ENCODE measurements at places on chromosomes 2 and 18.

- DNase-seq, result no peak
These were observed 3.6 kb upstream of the ONECUT2 start for GRCh38 chr18:57431467-57432080.

- no peak for DNase-seq
These were observed 7.5 kb upstream of the IMP4 start for GRCh38 chr2:130335226-130335625.

- DNase-seq, result no peak
These were observed 84.1 kb upstream of the ACKR3 start for GRCh38 chr2:236485519-236485918.

DNA sequence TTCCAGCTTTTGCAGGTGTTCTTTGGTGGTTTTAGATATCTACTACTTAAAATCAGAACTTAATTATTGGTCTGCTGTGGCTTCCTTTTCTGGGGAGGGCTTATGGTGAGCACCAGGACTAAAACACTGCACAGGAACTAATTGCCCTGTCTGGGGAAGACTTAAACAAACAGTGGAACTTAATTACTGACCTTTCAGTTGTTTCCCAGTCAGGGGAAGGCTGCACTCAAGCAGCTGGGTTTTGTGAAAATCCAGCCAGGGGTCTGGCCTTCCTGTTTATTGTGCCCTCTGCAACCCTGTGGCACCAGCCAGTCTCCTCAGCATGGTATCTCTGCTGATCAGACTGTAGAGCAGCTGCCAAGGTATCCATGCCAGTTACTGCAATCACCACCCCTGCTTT is 398.2 kb downstream of the ADCYAP1 start:
- DNase-seq, result no peak

GRCh38 chr2:8281950-8282857 is 399.7 kb upstream of the ID2 start:
- no peak for DNase-seq

GRCh38 chr2:31296641-31297287 is 62.8 kb downstream of the EHD3 start:
- DNase-seq, result no peak

DNA sequence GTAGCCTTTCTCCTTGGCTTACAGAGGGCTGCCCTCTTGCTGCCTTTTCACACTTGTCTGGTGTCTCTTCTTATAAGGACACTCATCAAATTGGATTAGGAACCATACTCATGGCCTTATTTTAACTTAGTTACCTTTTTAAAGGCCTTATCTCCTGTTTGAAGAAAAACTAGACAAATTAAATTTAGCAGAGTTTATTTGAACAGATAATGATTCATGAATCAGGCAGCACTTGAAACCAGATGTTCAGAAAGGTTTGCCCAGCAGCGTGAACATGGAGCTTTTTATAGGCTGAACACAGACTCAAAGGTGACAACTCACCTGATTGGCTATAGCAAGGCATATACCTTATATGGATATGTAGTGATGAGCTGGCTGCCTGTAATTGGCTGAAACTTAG is 238.0 kb downstream of the GULP1 start:
- DNase-seq, result no peak

GRCh38 chr18:44128365-44128764 is 552.3 kb upstream of the SETBP1 start:
- peak; percentile 35 for DNase-seq

- peak; percentile 83 for DNase-seq
These were observed 95.6 kb downstream of the LAMA3 start for GRCh38 chr18:23784832-23785245.

DNA sequence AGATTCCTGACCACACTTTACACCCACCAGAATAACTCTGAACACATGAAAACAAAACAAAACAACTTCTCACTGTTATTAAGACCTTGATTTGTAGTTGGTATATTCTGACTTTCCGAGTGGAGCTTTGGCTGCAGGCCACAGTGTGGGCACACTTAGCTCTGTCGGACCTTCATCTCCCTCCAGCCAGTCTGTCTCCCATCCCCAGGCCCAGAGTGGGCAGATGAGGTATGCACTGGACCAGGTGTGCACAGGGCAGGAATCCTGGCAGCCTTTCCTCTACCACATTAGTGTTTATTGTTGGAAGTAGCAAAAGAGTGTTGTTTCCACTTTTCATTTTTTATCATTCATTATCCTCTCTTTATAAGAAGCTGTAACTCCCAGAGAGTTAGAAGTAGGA is 219.5 kb upstream of the TPO start:
- DNase-seq, result no peak

GRCh38 chr18:35060122-35060815 is 19.1 kb downstream of the MAPRE2 start:
- DNase-seq, result no peak

- no peak for DNase-seq
These were observed 45.6 kb downstream of the ZNF519 start for GRCh38 chr18:14086458-14087231.

GRCh38 chr2:235854276-235854675 is 313.9 kb downstream of the GBX2 start:
- DNase-seq, result no peak

DNA sequence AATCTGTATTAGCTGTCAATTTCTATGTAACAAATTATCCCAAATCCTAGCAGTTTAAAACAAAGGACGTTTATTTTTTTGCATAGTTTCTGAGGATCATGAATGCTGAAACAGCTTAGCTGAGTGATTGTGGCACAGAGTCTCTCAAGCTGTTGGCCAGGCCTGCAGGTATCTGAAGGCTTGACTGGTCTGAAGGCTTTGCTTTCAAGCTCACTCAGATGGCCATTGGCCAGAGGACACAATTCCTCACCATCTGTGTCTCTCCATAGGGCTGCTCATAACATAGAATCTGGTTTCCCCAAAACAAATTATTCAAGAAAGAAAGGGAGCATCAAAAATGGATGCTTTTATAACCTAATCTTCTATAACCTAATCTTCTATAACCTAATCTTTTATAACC is 33.7 kb downstream of the UNC80 start:
- DNase-seq, result no peak

DNA sequence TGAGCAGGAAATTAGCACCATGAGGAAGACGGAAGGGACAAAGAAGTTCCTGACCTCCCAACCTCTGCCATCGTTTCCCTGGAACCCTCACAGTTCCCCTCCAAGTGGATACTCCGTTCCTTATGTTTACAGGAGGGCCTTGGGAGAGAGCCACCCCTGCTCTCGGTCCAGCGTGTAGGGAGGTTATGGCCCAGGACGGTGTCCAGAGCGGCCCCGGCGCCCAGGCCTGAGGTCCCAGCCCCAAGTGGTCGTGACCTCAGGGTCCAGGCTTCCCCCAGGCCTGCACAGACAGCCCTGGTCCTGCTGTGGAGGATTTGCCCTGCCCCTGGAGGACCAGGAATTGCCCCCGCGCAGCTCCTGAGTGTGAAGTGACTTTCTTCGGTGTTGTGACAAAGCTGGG is 61.8 kb upstream of the RBM44 start:
- DNase-seq, result no peak

DNA sequence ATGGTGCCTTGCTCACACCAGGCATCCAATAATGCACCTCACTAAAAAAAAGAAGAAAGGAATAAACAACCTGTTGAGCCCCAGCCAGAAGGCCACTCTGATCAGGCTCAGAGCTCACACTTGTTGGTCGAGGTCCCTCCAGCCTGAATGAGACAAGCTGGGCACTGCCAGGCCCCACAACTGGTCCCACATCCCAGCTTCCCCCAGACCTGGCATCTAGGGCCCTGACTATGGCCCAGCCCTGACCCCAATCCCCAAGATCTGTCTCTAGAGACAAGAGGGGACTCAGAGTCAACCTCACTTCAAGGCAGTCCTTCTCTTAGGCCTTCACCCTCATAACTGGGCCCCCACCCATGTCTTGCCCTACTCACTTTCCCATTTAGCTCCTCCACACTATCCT is 22.4 kb downstream of the TEX51 start:
- no peak for DNase-seq

GRCh38 chr2:116444256-116444872 is 1370.1 kb upstream of the DDX18 start:
- DNase-seq, result no peak

DNA sequence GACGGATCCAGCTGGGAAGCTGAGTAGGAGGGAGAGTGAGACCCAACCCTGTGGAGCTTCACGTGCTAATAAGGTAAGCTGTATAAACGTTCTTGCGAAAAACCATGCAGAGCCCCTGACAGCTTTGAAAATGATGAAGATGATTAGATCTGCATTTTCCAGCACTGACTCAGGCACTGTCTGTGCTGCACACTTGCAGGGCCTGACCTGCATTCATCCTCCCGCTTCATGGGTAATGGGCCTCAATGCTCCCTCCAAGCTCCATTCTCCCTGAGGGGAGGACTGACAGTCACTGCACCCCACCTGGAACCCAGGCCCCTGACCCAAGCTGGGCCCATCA is 205.4 kb downstream of the TMEM163 start:
- no peak for DNase-seq

- peak; percentile 76 for DNase-seq
These were observed 7.7 kb upstream of the YWHAQ start for GRCh38 chr2:9638532-9638931.

DNA sequence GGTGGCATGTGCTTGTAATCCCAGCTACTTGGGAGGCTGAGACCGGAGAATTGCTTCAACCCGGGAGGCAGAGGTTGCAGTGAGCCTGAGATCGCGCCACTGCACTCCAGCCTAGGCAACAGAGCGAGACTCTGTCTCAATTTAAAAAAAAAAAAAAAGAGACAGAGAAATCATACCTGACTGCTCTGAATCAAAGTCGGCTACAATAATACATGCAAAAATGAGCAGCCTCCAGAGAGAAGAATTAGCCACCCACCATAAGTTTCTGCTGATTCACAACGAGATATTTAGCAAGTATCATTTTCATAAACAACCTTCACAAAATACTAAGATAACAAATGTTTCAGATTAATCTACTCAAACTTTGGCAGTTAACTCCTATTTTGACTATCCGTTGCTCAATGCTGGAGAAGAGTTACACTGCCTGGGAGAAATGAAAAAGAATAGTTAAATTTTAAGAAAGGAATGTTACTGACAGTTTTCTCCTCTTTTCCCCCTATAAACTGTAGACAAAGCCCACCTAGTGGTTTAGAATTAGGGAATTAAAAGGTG is 1.5 kb downstream of the OSBPL1A start:
- no peak for DNase-seq

DNA sequence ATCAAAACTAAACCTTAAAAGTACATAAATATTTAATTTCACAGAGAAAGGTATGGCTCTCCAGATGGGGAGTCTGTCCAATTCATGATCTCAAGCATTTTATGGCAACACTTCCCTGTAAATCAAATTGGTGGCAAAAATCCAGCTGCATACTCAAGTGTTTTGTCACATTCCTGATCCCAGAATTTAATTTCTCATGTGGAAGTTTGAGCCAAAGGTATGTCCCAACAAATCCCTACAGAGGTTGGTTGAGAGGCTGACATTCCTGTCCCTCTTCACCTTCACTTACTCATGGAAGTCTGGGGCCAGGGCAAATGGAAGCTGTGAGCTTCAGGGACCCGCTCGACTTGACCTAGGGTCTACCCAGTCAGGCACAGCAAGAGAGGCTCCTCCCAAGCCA is 17.7 kb downstream of the KLF7 start:
- DNase-seq, result no peak

DNA sequence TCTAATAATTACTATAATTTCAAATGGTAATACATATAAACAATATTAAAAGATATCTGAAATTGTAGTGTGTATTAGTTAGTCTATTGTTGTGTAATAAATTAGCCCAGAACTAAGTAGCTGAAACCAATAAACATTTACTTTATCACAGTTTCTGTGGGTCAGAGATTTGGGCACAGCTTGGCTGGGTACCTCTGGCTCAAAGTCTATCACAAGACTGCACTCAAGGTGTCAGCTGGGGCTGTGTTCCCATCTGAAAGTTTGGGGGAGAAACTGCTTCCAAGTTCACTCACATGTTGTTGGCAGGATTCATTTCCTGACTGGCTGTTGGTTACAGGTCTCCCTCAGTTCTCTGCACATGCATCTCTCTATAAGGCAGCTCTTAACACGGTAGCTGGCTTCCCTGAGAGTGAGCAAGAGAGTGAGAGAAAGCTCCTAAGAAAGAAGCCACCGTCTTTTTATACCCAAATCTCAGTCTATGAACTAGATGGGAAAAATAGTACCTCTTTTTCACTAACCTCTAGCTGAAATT is 25.6 kb upstream of the WIPF1 start:
- no peak for DNase-seq

GRCh38 chr2:63876311-63876710 is 34.6 kb downstream of the UGP2 start:
- DNase-seq, result no peak

DNA sequence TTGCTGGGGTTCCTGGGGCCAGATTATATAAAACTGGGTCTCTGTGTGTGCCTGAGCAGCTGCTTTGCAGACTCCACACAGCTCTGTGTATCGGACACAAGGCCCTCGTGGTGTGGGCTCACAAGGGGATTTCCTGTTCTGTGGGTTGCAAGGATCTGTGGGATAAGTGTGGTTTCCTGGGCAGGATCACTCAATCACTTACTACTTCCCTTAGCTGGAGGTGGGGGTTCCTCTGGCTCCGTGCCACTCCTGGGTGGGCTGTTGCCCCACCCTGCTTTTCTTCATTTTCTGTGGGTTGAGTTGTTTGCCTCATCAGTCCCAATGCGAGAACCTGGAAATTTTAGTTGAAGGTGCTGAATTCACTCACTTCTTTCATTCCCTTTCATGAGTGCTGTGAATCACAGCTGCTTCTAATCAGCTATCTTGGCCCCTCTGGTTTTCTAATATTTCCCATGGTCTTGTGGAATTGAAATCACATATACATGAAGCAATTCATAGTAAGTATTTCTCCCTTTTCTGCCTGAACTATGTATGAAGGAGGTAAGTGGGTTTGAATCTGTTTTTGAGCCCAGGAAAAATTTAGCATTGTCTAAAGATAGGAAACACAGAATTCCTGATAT is 196.3 kb downstream of the DCDC2C start:
- DNase-seq, result no peak

- DNase-seq, result no peak
These were observed 65.4 kb upstream of the MCFD2 start for GRCh38 chr2:46980786-46981573.

DNA sequence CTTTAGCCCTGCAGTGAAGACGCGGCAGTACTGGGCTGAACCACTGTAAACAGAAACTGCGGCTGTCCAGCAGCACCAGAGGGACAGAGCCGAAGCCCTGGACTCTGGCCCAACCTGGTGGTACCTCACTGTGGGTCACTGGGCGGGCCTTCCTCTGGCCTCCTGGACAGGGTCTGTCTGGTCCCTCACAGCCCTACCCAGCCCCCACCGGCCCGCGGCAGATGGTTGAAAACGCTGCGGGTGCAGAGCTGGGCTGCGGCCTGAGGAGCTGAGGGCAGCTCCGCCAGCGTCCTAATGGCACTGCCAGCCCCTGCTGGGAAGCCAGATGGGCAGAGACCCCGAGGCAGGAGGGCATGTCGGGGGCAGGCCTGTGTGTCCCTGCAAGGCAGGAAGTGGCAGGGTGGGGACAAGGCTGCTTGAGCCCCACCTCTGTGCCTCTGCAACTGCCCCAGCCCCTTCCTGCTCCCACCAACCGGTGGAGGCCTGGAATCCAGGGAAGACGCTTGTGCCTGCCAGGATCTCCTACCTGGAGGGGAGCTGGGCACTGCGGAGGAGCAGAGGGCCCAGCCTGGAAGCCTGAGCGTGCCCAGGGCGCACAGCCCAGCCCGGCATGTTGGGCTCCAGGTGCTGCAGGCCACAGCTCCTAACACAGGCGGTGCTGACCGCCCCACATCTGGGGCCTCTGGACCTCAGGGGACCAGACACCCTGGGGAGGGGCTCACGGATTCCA is 36.3 kb downstream of the HS6ST1 start:
- no peak for DNase-seq
